ENCODE measurements at places on chromosomes 11 and 22.

GRCh38 chr22:27004434-27004833 is 347.0 kb downstream of the MIAT start:
- DNase-seq, result no peak

- no peak for DNase-seq
These were observed 21.1 kb upstream of the TMPRSS13 start for GRCh38 chr11:117950301-117950700.

DNA sequence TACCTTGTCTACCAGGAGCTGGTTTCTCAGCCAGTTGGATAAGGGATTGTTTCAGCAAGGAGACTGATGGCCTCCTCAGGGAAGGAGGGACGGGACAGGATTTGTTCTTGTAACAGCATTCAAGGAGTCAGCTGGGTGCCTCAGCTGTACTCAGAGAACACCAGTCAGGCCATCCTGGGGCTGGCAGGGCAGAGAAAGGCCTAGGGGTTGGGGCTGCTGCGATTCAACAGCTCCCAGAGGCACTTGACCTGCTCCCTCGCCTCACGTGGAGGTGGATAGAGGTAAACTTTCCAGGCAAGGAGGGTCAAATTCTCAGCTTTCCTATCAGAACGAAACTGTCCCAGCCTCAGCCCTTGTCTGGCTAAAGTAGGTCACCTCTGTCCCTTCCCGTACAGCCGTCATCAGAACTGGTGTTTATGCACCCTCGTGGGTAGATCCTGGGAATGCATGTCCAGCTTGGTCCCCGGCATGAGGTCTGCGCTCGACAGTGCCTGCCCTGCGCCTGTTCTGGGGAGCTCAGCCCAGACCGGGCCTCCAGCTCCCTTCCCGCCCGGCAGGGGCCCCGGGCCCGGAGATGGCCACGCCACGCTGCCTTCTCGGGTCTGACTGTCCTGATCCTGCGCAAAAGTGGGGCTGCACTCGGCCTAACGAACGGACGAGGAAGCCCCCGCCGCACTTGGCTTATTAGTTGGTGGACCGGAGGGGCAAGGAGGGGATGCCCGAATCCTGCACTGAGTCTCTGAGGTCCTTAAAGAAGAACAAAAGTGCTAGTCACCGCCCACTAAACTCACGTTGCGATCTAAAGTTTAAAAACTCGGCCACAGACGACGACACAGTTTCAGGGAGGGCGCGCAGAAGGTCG is 762 bp upstream of the CCDC134 start:
- DNase-seq, result peak; percentile 29

- DNase-seq, result no peak
These were observed 16.4 kb upstream of the FGF4 start for GRCh38 chr11:69791276-69792180.

- DNase-seq, result no peak
These were observed 4.6 kb upstream of the ZBED5 start for GRCh38 chr11:10862446-10862845.
